ENCODE measurements at places on chromosomes 13 and 19.

DNA sequence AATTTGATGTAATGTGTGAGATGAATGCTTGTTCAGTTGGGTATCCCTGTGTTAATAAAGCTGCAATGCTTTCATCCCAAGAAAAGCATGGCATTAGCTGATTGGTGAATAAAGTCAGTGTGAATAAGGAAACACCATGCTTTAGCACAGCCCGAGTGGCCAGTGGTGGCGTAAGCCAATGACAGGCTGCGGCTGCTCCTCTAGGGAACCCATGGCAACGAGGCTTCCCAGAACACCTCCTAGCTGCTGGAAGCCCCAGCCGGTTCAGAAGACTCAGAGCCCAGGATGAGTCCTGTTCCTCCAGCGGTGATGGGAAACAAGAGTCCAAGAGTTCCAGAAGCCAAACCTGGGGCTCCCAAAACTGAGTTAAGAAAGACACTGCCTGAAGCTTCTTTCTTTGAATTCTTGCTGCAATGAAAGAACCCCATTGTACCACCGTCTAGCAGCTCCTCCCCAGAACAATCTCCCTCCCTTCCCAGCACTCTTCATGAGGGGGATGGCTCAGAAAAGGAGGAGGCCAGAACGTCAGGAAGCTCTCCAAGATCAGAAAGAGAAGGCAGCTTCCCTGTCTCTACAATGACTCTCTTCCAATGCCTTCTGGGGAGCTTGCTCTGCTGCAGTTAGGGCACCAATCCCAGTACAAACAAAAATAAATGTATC lies 58.2 kb downstream of the TSHZ3 start:
- no peak for DNase-seq

GRCh38 chr13:106425661-106426060 lies 109.8 kb downstream of the EFNB2 start:
- DNase-seq, result no peak

DNA sequence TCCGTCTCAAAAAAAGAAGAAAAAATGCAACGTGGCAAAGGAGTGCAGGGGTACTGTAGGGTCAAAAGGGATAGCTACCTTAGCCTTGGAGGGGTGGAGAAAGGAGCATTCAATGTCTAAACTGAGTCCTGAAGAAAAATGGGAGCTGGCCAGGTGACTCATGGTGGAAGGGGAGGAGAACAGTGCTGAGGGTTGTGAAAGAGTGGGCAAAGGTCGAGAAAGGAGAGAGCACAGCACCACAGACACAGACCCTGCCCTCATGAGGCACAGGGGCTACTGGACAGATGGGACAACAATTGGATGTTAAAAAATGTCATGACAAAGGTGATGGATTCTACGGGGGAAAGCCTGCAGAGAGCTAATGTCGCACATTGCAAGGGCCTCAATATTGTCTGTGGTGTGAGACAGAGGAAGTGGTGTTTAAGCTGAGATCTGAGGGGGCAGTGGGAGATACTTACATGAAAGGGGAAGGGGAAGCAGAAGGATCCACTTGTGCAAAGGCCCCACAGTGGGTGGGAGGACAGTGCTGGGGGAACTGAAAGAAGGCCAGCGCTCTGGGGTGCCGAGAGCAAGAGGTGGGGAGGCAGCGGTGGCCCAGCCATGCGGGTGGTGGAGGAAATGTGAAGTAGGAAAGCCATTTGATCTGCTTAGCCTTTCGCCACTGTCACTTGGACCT lies 42.9 kb upstream of the URAD start:
- no peak for DNase-seq

GRCh38 chr13:76350399-76350798 lies 535.8 kb downstream of the KCTD12 start:
- no peak for DNase-seq

GRCh38 chr13:89899302-89900103 lies 1448.0 kb upstream of the MIR17HG start:
- no peak for DNase-seq

GRCh38 chr19:19324059-19324770 lies 3.6 kb downstream of the MAU2 start:
- no peak for DNase-seq

GRCh38 chr13:25966086-25966485 lies 85.7 kb downstream of the SHISA2 start:
- no peak for DNase-seq

DNA sequence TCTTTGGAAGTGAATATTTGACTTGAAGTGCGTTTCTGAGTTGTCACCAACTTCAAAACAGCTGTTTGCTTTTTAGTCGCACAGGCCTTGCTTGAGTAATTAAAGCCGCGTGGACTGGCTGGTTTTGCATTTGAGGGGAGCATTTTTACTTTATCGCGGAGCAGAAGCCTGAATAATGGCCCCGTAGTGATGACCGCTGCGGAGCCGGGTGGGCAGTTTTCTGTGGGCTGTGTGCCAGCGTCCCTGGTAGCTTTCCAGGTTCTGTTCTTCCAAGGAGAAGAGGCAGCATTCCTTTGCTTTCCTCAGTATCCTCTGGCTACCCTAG lies 1.1 kb downstream of the NAA16 start:
- DNase-seq, result peak; percentile 25

GRCh38 chr13:111181977-111182376 lies 66.9 kb downstream of the ARHGEF7 start:
- no peak for DNase-seq
